MCF 10A (cell line): ENCODE measurements at places on chromosomes 2 and 18.
A peak's percentile ranks its signal among the peaks of the same experiment; 100 is the strongest.

DNA sequence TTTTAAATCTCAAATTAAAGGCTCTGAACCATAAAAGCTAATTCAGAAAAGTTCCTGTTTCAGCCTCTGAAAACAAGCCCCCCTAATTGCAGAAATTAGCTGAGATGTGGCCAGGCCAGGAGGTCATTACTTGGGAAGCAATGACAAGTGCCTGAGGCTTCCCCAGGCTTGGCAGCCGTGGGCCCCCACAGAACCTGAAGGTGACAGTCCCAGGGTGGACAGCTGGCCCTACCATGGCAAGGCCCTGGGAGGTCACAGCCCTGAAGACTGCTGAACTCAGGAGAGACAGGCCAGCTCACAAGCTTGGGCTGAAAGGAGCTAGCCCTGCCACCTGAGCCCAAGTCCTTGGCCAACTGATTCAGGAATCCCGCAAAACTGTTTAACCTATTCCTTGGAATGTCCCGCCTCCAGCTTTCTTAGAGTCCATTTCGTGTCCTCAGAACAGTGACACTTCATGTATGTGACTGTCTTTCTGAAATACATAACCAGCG, 54.3 kb upstream of the PKDCC start:
- DNase-seq = no peak

GRCh38 chr18:37493352-37493935, 72.2 kb downstream of the CELF4 start:
- DNase-seq = no peak

DNA sequence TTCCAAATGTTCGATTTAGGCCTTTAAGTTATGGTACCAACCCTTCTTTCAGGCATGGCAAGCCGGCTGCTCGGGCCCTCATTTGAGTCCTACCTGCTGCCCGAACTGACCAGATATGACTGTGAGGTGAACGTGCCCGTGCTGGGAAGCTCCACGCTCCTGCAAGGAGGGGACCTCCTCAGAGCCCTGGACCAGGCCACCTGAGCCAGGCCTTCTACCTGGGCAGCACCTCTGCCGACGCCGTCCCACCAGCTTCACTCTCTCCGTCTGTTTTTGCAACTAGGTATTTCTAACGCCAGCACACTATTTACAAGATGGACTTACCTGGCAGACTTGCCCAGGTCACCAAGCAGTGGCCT, 87.2 kb downstream of the EPAS1 start:
- no peak for DNase-seq

DNA sequence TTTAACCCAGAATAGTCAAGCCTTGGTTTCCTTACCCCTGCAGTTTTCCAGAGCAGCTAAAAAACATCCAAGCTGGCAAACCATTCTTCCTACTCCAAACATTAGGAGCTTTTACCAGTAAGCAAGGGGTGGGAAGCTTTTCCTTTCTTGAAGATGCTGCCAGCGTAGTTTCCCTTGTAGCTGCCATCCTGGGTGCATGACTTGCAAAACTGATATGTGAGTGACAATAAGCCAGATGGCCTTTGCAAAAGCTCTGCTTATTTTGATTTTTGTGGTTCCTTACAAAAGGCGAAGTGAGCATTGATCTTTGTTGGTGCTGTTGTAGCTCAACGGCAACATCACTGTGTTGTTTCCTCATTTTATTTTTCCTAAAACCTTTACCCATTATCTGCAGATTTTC, 138.8 kb downstream of the WDSUB1 start:
- DNase-seq = no peak

- DNase-seq = no peak
These were observed 158.3 kb downstream of the ZFP36L2 start for GRCh38 chr2:43068041-43068533.

- DNase-seq = no peak
These were observed 596.5 kb downstream of the BCL11A start for GRCh38 chr2:59956981-59957380.

DNA sequence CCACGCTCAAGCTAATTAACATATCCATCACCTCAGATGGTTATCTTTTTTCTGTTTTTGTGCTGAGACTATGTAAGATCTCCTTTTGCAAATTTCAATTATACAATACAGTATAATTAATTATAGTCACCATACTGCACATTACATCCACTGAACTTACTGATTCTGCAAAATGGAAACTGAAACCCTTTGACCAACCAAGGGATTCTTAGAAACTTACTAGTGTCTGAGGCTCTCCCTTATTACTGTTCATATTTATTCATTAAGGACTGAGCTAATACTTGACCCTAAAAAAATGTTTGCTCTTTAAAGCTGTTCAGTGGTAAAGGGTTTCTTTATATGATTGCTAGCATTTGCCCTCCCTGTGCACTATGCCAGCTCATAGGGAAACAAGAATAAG, 50.7 kb downstream of the ADAM23 start:
- no peak for DNase-seq

- DNase-seq = no peak
These were observed 2.2 kb upstream of the ACADL start for GRCh38 chr2:210227290-210228088.

- DNase-seq = no peak
These were observed 165.3 kb upstream of the SMAD2 start for GRCh38 chr18:48095726-48096125.

- no peak for DNase-seq
These were observed 49.2 kb upstream of the NEMP2 start for GRCh38 chr2:190583507-190584337.

- DNase-seq = no peak
These were observed 42.0 kb downstream of the EHD3 start for GRCh38 chr2:31275976-31276375.

DNA sequence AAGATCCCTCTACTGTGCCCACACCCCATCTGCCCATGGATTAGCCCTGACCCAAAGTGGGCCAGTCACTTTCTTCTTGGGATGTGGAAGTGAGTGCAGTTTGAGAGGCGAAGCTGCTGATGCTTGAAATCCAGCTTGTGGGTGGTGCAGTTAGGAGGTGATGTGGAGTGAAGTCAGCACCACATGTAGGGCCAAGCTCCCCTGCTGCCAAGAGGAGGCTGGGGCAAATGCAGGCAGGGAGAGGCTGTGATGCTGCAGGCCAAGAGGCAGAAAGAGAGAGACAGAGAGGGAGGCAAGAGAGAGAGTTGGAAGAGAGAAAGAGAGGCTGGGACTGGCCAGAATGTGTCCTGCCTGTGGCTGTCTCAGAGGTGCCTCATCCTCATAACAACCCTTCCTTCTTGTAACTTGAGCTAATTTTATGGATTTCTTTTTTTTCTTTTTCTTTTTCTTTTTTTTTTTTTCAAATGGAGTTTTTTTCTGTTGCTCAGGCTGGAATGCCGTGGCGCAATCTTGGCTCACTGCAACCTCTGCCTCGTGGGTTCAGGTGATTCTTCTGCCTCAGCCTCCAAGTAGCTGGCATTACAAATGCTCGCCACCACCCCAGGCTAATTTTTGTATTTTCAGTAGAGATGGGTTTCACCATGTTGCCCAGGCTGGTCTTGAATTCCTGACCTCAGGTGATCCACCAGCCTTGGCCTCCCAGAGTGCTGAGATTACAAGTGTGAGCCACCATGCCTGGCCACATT, 35.3 kb upstream of the CAB39 start:
- peak; percentile 53 for DNase-seq

GRCh38 chr2:177264209-177264692, 276 bp downstream of the NFE2L2 start:
- DNase-seq = peak; percentile 39
